ENCODE measurements at places on chromosomes 5 and 9. TPM values are rescaled to one million over a fixed set of nuclear protein-coding genes. Genes with fewer than 3 reads are reported as not detected.

The PDE6A gene
- not detected for total RNA-seq

The NAA35 gene
- 33.0 TPM for total RNA-seq

The TSSK1B gene
- total RNA-seq = 0.54 TPM

The IL13 gene
- total RNA-seq = not detected

The FBP1 gene
- not detected for total RNA-seq

The BAAT gene
- total RNA-seq = 0.54 TPM

The ENTPD8 gene
- total RNA-seq = 1.0 TPM

The TMEM161B gene
- total RNA-seq = 21.5 TPM

GRCh38 chr9:68861436-68861835 lies 152.5 kb downstream of the PRKACG start:
- no peak for DNase-seq
- no peak overlapping the region for H3K27ac ChIP-seq
- no peaks in the 10 kb centered on the region for H3K36me3 ChIP-seq
- no peak overlapping the region for H3K4me3 ChIP-seq
- H3K4me1 ChIP-seq = no peaks in the 10 kb centered on the region
- H3K27me3 ChIP-seq = peaks cover 2% of the 10 kb centered on the region

GRCh38 chr5:28046596-28046995 lies 1008.2 kb upstream of the CDH9 start:
- H3K4me1 ChIP-seq = no peaks in the 10 kb centered on the region
- H3K27ac ChIP-seq = no peak overlapping the region
- H3K36me3 ChIP-seq = no peaks in the 10 kb centered on the region
- H3K4me3 ChIP-seq = no peak overlapping the region

DNA sequence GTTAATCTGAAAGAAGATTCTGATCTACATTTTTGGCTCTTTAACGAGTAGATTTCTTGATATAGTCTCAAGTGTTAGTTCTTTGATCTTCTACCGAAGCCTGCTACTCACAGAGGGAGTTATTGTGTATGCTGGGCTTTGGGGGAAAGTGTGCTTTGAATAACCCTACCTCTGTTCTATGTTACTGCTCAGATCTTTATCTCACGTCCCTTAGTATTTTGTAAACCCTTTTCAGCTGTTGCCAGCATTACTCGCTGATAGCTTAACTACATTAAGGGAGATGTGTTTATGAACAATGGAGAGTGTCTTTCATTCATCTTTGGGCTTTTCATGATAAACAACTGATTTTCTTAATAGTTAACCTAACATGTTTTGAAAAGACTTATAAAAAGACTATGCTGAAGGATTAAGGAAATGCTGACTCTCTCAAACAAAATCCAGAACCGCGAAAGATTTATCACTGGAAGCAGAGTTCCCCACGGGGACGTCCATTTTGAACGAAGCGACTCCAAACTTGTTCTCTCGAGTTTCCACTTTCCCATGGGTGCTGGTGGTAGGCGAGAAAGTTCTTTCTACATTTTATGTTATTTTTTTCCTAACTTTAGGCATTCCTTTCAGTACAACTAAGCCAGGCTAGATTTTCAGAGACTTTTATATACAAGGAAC lies 27.9 kb upstream of the ALDH1A1 start:
- no peak overlapping the region for H3K27ac ChIP-seq
- H3K4me1 ChIP-seq = no peaks in the 10 kb centered on the region
- no peak for DNase-seq
- no peaks in the 10 kb centered on the region for H3K27me3 ChIP-seq

- H3K36me3 ChIP-seq = no peaks in the 10 kb centered on the region
- no peak overlapping the region for H3K27ac ChIP-seq
- peaks cover 29% of the 10 kb centered on the region for H3K4me1 ChIP-seq
Observed at GRCh38 chr5:79509244-79509885, 4.6 kb downstream of the HOMER1 start.

GRCh38 chr5:52043543-52043942 lies 660.3 kb downstream of the ISL1 start:
- H3K4me3 ChIP-seq = no peak overlapping the region
- no peak overlapping the region for H3K27ac ChIP-seq
- DNase-seq = no peak
- peaks cover 9% of the 10 kb centered on the region for H3K4me1 ChIP-seq
- no peaks in the 10 kb centered on the region for H3K36me3 ChIP-seq

- no peaks in the 10 kb centered on the region for H3K4me1 ChIP-seq
- no peak for DNase-seq
- no peak overlapping the region for H3K4me3 ChIP-seq
Observed at GRCh38 chr5:36279054-36279698, 22.5 kb downstream of the RANBP3L start.

- H3K4me3 ChIP-seq = peak overlapping the region; percentile 96
- peaks cover 2% of the 10 kb centered on the region for H3K27me3 ChIP-seq
- H3K4me1 ChIP-seq = peaks cover 10% of the 10 kb centered on the region
- H3K27ac ChIP-seq = peak overlapping the region; percentile 90
- DNase-seq = peak; percentile 68
Observed at GRCh38 chr5:131795879-131796792, 681 bp downstream of the FNIP1 start.

GRCh38 chr9:78091731-78092130 lies 60.1 kb upstream of the GNAQ start:
- no peak overlapping the region for H3K27ac ChIP-seq
- DNase-seq = no peak
- H3K4me3 ChIP-seq = no peak overlapping the region
- H3K4me1 ChIP-seq = no peaks in the 10 kb centered on the region
- H3K27me3 ChIP-seq = no peaks in the 10 kb centered on the region

- H3K4me3 ChIP-seq = no peak overlapping the region
- H3K27me3 ChIP-seq = no peaks in the 10 kb centered on the region
- no peaks in the 10 kb centered on the region for H3K36me3 ChIP-seq
- H3K27ac ChIP-seq = no peak overlapping the region
Observed at GRCh38 chr5:154977409-154977808, 36.1 kb upstream of the KIF4B start.

- H3K4me3 ChIP-seq = peak overlapping the region; percentile 14
- H3K36me3 ChIP-seq = no peaks in the 10 kb centered on the region
- peak overlapping the region; percentile 49 for H3K27ac ChIP-seq
- peaks cover 8% of the 10 kb centered on the region for H3K27me3 ChIP-seq
Observed at GRCh38 chr5:65133477-65134110, 348.1 kb downstream of the ADAMTS6 start.

DNA sequence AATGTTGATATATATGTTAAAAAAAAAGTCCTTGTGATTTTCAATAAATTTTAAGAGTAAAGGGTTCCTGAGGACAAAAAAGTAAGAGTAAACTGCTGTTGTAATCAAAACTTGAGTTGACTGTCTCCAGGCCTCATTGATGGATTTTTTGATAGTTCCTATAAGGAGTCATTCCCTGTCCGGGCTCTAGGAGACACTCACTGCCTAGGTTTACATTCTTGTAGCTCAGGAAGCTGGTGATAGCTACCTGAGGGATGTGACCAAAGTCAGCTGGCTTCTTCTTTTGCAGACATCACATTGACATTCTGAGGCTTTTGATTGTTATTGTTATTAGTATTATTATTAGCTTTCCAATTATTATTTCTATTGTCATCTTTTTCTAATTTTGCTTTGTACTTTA lies 116.5 kb upstream of the FBXL7 start:
- no peak overlapping the region for H3K4me3 ChIP-seq
- DNase-seq = no peak
- peaks cover 6% of the 10 kb centered on the region for H3K4me1 ChIP-seq
- H3K36me3 ChIP-seq = peaks cover 5% of the 10 kb centered on the region

DNA sequence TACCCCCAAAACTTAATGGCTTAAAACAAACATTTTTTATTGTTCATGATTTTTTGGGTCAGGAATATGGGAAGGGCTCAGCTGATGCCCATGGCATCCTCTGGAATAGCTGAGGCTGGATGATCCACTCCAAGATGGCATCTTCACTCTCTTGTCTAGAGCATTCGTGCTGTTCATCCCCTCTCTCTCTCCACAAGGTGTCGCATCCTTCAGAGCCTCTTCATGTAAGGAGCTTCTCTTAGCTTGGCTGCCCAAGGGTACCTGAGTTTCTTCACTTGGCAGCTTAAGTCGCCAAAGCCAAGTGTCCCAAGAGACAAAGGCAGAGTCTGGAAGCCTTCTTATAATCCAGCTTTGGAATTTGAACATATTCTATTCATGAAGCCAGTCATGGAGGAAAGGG lies 294.7 kb downstream of the CHSY3 start:
- no peaks in the 10 kb centered on the region for H3K36me3 ChIP-seq
- H3K4me1 ChIP-seq = no peaks in the 10 kb centered on the region
- no peak for DNase-seq
